ENCODE measurements at places on chromosomes 4 and X.

DNA sequence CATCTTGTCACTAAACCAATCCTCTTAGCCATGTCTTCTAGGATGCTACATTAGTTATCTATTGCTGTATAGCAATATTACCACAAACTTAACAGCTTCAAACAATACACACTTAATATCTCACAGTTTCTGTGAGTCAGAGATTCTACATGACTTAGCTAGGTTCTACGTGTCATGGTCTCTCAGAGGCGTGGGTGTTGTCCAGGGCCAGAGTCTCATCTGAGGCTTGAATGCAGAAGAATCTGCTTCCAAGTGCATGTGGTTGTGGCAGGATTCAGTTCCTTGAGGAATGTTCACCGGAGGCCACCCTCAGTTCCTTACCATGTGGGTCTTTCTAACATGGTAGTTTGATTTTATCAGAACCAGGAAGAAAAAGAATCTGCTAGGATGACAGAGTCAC is 26.4 kb downstream of the PPP1R2C start:
- no peak for DNase-seq

GRCh38 chrX:46759645-46759974 is 692 bp upstream of the SLC9A7 start:
- DNase-seq, result no peak

DNA sequence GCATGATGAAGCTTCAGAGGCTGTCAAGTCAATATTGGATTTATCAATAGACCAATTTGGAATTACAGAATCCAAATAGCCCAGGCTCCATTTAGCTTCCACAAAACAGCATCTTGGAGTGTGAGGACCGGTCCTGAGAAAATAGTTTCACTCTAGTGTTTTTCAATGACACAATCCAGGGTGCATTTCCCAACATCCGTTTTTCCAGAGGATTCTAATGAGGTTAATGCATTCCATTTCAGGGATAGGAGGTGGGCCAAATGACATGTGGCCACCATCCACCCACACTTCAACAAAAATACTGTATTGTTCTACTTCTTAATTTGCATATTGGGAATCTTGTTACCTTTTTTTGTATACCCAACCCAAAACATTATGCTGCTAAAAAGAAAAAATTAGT is 229.8 kb upstream of the LDB2 start:
- DNase-seq, result no peak

DNA sequence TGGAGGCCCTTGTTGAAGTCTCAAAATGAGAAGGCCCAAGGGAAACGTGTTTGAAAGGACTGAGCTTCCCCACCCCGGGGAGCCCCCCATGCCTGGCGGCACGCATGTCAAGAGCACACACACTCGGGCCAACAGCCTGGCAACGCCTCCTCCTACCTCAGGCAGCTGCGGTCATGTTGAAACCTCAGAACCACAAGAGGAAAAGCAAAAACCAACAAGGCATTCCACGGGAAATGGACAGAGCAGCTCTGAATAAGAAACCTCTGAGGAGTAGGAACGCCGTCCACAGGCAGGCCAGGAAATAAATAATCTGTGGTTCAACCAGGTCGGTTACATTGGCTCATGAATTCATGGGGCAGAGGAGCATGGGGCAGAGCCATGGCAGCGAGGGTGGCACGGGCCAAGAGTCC is 95.7 kb upstream of the AFAP1 start:
- peak; percentile 17 for DNase-seq

GRCh38 chr4:173748353-173748752 is 218.3 kb upstream of the HAND2 start:
- DNase-seq, result no peak

GRCh38 chrX:77442728-77443127 is 4.5 kb upstream of the FGF16 start:
- no peak for DNase-seq

- no peak for DNase-seq
These were observed 431.8 kb downstream of the KCTD8 start for GRCh38 chr4:44016570-44017421.

GRCh38 chr4:6873792-6874461 is 35.7 kb upstream of the TBC1D14 start:
- peak; percentile 87 for DNase-seq

DNA sequence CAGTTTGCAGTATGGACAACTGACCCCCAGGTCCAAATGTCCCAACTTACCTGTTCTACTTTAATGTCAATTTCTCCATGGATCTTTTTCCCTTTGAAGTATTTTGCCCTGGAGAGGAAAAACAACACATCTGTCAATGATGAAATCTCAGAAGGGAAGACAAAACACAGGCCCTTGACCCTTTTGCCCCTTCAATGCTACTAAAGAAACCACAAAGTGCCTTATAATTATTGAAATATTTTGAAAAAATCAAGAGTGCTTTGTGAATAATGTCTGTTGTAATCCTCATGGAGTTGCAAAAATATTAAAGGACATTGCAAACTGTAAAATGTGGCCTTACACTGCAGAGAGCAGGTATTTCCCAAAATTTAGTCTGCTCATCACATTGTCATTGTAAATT is 12.6 kb downstream of the SYN1 start:
- no peak for DNase-seq

DNA sequence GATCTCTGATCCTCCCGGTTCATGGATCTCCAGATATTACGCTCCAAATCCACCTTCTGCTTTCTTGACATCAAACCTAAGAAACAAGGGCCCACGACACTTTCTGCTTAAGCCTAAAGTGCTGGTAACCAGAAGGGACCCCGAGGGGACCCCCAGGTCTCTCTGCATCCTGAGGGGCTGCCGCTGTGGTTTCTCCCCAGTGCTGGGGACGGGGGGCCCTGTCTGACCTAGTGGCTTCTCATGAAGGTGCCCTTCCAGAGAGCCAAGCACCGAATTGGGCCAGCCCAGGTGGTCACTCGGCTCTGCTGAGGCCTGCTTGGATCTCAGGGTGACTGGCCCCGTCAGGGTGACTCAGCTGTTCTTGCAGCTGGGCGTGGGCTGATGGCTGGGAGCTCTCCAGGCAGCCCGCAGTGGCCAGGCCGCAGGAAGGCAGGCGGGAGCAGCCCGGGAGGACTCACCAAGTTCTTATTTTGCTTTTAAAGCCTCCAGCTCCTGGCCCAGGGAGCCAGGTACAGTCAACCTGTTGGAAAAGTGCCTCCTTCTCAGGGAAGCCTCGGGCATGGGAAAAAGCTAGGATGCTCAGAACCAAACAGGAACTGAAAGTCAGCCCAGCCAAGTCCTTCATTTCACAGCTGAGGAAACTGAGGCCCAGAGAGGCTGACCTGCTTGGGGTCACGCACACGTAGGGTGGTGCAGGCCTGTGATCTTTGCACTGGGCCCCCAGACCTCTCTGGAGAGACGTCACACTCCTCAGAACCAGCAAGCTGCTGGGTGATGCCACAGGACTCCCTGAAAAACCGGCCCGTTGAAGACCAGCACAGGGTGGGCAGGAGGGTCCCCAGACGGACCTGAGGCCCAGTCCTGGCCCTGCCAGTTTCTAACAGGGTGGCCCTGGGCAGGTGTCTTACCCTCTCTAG is 16.7 kb downstream of the BLOC1S4 start:
- DNase-seq, result no peak

DNA sequence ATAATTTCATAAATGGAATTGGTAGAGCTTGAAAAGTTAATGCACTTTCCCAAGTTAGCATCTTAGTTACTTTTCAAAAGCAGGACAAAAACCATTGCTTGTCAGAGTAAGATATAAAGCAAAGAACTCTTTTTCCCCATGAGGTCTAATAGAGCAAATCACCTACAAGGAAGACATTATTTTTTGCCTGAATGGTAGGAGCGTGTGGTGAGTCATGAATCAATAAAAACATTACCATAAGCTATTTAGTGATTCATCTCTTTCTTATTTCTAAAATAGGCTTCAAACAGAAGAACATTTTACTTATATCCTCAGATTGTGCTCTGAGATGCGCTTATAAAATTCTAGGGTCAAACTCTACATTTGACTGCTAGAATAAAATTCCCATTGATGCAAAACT is 109.4 kb upstream of the GPRIN3 start:
- no peak for DNase-seq

GRCh38 chr4:36772154-36772516 is 472.4 kb upstream of the NWD2 start:
- no peak for DNase-seq
